ENCODE measurements at places on chromosomes 3 and 15.

GRCh38 chr3:49222002-49222401 is 50.6 kb downstream of the KLHDC8B start:
- DNase-seq = no peak

- DNase-seq = no peak
Measured at GRCh38 chr3:156038869-156039268, 81.5 kb upstream of the KCNAB1 start.

GRCh38 chr15:70222606-70223005 is 124.9 kb upstream of the TLE3 start:
- DNase-seq = no peak

GRCh38 chr3:53682807-53683206 is 163.4 kb downstream of the CHDH start:
- no peak for DNase-seq

DNA sequence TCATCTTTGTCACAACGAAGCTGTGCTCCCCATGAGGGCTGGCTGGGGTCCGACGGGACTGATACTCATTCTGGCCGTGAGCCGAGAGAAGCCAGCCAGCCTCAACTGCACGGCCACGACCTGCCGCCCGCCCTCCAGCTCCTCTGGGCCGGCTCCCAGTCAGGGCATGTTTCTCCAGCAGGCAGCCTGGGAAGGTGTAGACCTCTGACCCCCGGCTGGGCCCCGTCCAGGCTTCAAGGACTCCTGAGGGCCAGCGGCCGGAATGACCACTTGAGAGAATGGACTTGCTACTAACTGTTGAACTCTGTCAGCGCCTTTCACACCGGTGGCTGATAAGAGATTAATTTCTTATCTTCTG is 18.1 kb upstream of the MUC4 start:
- DNase-seq = no peak

DNA sequence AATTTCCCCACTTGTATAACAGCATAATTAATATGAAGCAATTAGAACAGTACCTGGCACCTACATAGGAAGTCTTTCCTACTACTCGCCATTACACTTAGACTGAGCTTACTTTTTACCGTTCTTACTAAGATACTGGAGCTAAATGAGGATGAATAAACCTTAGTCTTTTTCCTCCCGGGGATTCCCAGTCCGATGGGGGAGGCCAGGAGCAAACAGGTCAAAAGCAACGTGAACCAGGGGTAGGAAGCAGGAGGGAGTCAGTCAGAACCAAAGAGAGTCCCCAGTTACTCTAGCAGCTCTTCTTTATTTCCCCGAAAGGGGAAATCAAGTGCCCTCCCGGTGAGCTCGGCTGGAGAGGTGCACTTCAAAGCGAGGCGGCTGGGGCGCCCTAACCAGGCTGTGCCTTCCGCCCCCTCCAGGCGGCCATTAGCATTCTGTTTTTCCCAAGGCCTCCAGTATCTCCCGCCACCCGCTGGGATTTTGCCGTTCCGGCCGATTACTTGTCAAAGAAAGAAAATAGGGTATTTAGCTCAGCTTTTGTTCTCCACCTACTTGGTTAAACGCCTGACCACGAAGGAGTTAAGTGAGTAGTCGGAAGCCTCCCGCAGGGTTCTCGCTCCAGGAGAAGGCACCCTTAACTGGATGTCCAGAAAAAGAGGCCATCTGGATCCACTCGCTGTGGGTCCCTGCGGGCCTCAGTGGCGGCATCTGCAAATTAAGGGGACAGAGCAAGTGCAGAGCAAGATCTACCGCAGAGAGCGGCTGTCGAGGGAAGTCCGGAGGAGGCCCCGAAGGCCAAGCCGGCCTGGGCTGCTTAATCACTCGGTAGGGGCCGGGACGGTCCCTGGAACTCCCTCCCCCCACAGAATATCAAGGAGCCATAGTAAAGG is 6.3 kb upstream of the EOMES start:
- peak; percentile 50 for DNase-seq

- no peak for DNase-seq
Measured at GRCh38 chr3:143258692-143259091, 139.1 kb downstream of the CHST2 start.

- DNase-seq = no peak
Measured at GRCh38 chr3:14298442-14298841, 104.0 kb upstream of the SLC6A6 start.

- DNase-seq = no peak
Measured at GRCh38 chr3:103403191-103403590, 968.4 kb downstream of the ZPLD1 start.

GRCh38 chr3:38471260-38471857 is 17.7 kb downstream of the ACVR2B start:
- no peak for DNase-seq

GRCh38 chr15:95175914-95176658 is 944.7 kb downstream of the MCTP2 start:
- DNase-seq = no peak

- no peak for DNase-seq
Measured at GRCh38 chr3:194852831-194853508, 167.3 kb downstream of the FAM43A start.

DNA sequence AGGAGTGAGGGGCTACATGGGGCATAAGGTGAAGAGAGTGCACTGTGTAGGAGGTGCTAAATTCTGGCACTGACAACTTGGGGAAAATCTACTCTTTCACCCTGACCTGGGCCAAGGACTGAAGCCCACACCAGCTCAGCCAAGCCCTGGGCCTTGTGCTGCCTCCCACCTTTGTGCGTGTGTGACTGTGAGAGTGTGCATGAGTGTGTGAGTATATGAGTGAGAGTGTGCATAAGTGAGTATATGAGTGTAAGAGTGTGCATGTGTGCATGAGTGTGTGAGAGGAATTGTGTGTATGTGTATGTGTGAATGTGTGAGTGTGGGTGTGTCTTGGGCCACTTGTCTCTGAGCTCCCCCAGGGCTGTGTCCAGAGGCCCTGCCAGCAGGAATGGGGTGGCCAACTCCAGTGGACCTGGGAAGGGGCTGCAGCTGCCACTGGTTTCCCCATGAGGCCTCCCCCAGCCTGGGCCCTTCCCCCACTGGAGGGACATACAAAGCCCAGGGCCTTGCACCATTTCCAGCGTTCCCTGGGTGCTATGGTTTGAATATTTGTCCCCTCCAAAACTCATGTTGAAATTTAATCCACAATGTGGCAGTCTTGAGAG is 15.2 kb downstream of the C3orf22 start:
- no peak for DNase-seq

GRCh38 chr3:197363553-197364409 is 65.4 kb upstream of the DLG1 start:
- no peak for DNase-seq

- DNase-seq = no peak
Measured at GRCh38 chr3:30241721-30242120, 364.7 kb upstream of the TGFBR2 start.

GRCh38 chr3:72336821-72337479 is 511.3 kb downstream of the SHQ1 start:
- DNase-seq = no peak

GRCh38 chr3:146884296-146884695 is 279.1 kb upstream of the PLSCR5 start:
- no peak for DNase-seq

DNA sequence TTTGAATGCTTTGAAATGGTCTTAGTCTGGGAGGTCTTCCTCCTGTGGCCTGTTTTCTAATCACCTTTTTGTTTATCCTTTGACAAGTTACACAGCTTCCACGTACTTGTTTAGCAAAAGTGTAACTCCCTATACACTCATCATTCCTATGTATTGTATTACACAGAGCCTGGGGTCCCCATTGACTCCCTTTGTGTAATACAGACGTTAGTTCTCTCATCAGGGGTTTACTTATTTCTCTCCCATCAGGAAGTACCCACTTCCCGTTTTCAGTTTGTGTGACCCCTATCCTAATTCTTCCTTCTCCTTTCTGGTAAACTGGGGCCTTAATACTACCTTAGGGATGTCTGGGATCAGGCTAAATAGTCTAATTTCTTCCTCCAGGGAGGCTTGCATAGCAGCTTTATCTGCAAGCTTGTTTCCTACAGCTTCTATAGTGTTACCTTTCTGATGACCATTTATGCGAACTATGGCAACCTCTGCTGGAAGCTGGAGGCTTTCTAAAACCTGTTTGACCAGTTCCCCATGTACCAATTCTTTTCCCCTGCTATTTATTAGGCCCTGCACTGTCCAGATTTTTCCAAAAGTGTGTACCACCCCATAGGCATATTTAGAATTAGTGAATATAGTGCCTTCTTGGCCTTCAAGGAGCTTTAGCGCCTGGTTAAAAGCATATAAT is 22.4 kb downstream of the ARL8B start:
- DNase-seq = no peak

GRCh38 chr3:178382449-178383061 is 153.7 kb upstream of the KCNMB2 start:
- DNase-seq = no peak

GRCh38 chr15:70348581-70349344 is 251.0 kb upstream of the TLE3 start:
- no peak for DNase-seq

DNA sequence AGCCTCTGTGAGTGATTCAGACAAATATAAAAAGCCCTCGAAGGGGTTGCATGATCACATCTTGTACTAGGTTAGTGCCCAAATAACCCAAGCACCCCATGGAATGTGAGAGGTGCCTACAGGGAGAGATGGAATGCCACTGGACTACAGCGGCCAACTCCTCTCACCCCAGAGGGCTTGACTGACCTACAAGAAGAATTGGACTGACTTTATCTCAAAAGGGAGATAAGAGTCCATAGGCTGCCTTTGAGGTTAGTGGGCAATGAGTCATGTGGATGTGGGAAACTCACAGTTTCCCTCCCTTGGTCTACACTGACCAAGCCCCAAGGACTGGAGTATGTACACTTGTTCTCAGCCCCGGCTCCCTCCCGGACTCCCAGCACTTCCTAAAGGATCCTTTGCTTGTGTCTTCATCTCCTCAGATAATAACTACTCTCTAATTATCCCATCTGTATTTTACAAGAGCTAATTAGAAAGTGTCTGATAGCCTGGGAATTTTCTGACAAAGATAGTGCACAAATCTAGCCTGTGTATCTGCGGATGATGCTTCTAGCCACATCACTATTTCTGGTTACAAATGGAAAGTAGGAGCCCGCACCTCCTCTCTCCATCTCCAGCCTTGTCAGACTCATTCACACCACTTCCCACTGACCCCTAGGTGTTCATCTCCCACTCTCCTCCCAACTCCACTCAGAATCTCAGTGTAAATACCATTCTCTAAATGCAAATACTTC is 547.8 kb upstream of the TBL1XR1 start:
- DNase-seq = no peak

- DNase-seq = no peak
Measured at GRCh38 chr3:76310089-76310488, 524.7 kb upstream of the ZNF717 start.

GRCh38 chr3:184604039-184604601 is 42.5 kb downstream of the EPHB3 start:
- no peak for DNase-seq

- DNase-seq = no peak
Measured at GRCh38 chr3:40116478-40117177, 192.9 kb upstream of the EIF1B start.

GRCh38 chr3:75232216-75232615 is 431.9 kb upstream of the FRG2C start:
- no peak for DNase-seq

DNA sequence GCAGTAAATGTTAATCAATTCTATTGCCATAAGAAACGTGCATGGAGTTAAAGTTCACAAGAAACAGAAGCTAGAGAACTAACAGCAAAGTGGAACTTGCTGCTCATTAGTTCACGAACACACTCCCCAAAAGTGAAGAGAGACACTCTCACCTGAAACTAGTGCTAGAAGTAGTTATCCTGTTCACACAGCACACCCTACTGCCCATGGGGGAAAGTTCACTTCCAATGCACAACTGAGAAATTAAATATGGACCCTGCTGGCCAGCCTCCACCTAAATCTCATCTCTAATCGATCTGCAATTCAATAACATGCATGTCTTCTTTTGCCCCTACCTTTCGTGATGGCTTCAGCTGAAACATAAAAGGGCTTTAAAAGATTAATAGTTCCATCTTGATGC is 39.4 kb upstream of the FRMD4B start:
- peak; percentile 33 for DNase-seq

DNA sequence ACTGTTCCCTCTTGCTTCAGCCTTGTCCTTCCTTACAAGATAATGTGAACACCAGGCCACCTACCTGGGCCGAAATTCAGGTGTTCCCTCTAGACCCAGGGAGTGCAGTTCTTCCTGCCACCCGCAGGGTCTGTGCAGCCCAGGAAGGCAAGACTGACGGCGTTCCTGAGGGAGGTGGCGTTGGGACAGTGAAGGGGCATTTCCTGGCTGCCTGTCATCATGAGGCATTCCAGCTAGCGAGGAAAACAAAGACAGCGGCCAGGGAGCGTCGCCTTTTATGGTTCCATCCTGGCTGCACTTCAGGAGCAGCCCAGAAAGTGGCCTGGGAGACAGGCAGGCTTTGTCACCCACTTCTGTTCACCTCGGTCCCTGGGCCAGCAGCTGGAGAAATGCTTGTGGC is 84.8 kb upstream of the WNT5A start:
- DNase-seq = no peak

- no peak for DNase-seq
Measured at GRCh38 chr3:128352326-128352725, 114.4 kb downstream of the DNAJB8 start.

GRCh38 chr15:65306551-65306950 is 2.1 kb downstream of the RNU5B-1 start:
- DNase-seq = no peak

GRCh38 chr3:160398820-160399124 is 253 bp downstream of the IFT80 start:
- no peak for DNase-seq

DNA sequence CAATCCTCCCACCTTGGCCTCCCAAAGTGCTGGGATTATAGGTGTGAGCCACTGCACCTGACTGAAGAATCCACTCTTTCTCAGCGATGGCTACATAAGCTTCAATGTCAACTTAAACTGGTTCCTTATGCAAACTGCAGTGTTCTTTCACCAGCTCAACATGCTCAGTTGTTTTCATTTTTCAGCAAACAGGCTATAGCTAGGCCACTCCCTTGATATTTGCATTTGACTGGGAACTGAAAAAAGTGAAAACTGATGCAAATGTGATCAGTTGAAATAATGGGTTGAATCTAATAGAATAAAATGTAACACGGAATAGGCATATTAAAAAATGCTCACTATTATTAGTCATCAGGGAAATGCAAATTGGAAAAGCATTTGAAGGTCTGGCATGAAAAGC is 74.2 kb upstream of the GCNT3 start:
- no peak for DNase-seq

GRCh38 chr15:68441045-68441743 is 9.2 kb upstream of the ITGA11 start:
- no peak for DNase-seq

GRCh38 chr3:61297821-61298220 is 46.6 kb upstream of the FHIT start:
- no peak for DNase-seq

DNA sequence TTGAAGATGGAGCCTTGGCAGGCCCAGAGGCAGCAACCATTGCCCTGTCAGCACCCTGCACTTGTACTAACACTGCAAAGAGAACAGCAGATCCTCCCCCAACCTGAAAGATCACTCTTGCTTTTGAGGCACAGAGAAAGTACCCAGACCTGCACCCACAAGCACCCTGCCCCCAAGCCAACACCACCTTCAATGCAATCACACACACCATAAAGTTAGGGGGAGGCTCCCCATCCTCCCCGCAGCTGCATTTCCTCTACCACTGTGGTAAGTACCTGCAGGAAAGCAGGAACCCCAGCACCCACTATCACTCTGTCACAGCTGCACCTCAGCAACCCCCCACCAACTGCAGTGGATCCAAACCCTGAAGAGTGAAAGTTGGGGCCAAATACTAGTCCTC is 12.0 kb downstream of the OR5K3 start:
- DNase-seq = no peak

GRCh38 chr15:31175484-31175883 is 74.0 kb upstream of the TRPM1 start:
- DNase-seq = no peak

GRCh38 chr3:46146548-46146947 is 61.6 kb downstream of the CCR1 start:
- no peak for DNase-seq

All from stimulated activated CD4-positive, alpha-beta T cell treated with anti-CD3 and anti-CD28 coated beads, Interleukin-15, amount 100 ng/mL, for 24 hours (primary cell).